Caco-2 (cell line): ENCODE measurements at places on chromosomes 1 and 21.

DNA sequence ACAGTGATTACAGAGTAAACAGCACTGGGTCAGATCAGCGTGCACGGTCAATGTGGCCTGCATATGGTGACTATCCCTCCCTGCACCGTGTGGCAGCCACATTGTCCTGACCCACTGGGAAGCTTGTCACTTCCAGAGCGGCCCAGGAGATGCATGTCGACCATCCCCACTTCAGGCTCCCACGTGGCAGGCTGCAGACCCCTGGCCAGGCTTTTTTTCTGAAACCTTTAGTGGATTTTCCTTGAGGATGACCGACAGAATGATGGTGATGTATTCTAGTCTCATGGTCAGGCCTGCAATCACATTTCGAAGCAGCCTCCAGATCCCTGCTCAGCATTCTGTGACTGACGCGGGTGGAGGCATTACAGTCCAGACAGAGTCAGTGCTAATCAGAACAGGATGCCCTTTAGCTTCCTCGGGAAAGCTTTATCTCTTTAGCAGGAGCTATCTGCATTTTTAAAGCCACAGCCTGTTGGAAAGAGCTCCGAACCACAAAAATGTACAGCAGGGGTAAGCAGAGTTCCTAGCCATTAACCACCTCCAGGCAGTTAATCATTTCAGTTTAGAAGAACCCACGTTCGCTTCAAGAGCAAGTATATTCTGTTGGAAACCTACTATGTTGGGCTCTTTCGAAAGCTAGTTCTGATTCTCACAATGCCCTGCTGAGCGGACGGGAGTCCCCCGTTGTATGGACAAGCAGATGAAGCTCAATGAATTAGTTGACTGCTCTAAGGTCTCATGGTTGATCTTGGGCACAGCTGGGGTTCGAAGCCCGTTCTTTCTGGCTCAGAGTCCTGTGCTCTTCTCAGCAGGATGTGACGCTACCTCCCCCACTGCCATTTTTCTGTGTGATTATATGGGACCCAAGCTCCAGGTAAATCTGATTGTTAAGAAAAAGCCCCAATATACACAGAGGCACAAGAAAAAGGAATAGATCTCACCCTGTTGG is 56.5 kb downstream of the IRF2BP2 start:
- no peak for DNase-seq

- no peak for DNase-seq
These were observed 16.1 kb downstream of the COL6A1 start for GRCh38 chr21:45997495-45998275.

- DNase-seq, result no peak
These were observed 279.6 kb downstream of the TM2D1 start for GRCh38 chr1:61445269-61445825.

DNA sequence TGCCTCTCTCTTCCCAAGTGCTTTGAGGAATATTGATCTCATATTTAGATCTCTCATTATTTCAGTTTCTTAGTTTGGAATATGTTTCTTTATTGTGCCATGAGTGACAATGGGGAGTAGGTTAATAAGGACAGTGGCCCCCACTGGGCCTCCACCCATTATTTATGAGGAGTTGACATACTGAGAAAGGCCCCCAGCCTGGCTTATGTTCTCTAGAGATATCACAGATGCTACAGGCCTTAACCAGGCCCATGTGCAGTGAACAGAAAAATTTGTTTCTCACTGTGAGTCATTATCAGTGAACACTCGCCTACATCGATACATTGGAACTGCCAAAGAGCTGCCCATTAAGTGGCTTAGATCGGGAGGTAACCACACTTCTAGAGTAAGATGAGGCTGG is 35.7 kb upstream of the SYT6 start:
- no peak for DNase-seq

GRCh38 chr1:247332215-247332622 is 552 bp upstream of the ZNF496 start:
- DNase-seq, result peak; percentile 59

DNA sequence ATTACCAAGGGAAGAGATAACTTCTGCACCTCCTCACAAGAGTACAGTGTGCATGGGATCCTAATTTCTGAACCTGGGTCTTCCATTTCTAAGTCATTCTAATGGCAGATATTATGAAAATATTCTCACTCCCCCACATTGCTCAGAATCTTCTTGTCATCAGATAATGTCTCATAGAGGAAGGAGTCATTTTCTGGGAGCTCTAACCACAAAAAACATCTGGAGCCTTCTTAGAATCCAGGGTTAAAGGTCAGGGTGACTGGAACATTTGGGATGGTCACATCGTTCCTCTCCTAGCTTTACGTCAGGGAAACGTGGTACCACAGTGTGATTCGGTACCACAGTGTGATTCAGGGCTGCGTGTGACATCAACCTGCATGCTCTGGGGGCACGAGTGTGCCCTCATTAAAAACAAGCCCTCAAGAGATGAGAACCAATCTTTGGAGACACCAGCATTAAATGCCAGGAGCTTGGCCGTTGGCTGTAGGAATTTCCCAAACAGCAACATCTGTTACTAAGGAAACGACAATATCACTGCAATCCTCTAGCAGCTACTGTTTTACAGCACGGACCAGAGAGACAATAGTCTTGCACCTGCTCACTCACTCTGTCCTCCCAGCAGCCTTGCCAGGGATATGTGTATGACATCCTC is 179.1 kb downstream of the PSMG1 start:
- no peak for DNase-seq

DNA sequence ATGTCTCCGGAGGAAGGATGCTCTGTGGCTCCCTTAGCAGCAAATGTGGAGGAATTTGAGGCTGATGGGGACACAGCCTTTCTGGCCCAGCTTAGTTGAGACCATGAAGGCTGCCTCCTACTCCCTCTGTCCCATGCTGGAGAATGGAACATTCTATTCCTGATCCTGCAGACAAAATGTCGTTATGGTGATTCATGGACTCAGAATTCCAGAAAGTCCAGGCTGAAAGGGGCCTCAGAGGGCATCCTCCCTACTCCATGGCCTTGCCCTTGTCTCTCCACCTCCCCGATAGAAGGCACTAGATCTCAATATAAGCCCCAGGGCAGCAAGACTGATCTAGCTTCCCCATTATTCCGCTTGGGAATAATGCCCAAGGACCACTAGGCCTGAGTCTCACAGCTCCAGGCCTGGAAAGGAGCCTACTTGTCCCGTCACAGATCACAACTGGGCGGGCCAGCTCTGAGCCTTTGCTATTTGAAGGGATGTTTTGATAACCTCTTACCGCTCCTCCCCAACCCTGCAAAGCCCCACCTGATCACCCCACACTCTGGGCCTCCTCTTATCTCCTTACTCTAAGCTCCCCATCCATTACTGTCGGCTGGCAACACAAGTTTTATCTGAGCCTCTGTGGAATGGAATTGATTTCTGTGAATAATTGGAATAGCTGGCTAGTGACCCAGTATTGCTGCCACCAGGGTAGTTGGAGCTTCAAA is 52.8 kb upstream of the TRABD2B start:
- peak; percentile 79 for DNase-seq

- DNase-seq, result no peak
These were observed 32.1 kb upstream of the TP53BP2 start for GRCh38 chr1:223877804-223878203.

- DNase-seq, result no peak
These were observed 66.6 kb upstream of the HAO2 start for GRCh38 chr1:119302011-119302410.

GRCh38 chr1:116234429-116234828 is 123.2 kb downstream of the MAB21L3 start:
- no peak for DNase-seq

DNA sequence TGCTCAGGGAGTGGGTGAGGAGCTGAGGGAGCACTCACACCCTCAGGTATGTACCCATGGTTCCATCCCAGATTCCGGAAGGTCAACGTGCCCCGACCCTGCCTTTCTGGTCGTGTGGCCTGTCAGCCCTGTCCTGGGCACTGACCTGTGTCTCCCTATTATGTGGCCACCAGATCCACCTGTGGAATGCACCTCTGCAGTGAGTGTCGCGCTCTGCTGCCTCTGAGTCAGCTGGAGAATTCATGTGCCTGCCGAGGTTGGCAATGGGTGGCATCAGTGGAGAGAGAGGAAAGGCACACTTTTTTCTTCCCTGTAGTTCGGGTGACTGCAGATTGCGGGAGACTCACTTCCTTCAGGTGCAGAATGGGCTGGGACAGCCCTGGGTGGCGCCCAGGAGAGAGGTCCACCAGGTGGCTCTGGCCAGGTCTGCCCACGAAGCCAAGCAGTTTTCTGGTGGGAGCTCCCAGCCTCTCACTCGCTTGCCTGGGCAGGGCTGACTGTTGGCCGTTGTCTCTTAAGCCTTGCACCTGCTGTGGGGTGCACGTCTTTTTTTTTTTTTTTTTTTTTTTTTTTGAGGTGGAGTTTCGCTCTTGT is 176.1 kb upstream of the TMEM51 start:
- no peak for DNase-seq

DNA sequence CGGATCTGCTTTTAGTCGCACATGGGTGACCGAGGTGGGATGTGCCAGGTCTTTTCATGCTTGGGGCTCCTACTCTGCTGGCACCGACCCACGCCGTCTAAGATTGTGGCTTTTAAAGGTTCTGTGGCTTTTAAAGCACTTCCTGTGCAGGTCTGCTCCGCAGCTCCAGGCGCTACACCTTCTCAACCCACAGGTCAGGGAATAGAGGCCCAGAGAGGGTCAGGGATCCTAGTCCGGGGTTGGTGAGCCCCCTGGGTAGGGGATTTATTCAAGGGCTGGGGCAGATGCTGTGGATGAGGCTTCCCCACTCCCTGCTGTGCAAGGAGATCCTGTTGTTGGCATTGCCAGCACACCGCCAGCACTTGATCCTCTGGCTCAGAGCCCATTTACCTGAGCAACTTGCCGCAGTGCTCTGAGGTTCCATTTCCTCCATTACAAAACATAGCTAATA is 212.8 kb upstream of the RAB4A start:
- DNase-seq, result no peak

DNA sequence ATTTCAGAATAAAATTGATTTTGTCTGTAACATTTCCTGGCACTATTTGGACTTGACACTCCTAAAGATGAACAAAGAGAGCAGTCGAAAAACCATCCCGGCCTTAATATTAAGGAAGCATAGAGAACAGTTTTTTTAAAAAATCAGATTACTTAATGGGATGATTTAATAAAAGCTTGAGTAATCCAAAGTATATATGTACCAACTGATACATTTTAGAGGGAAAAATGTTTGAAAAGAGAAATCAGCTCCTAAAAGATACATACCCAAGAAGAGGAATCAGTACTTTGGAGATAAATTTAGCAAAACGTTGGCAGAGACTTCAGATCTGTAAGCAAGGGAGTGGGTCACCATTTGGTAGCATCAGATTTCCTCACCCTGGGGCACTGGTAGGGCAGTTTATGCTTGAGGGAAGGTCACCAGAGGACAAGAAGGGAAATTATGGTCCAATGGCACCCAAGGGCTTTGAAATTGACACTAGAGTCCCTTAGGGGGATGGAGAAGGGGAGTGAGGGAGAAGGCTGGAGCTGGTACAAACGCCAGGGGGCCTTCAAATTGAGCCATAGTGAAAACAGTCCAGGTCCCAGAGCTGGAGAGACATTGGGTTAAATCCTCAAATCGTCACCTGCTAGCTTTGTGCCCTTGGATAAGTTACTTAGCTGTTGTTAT is 5.9 kb downstream of the SLAMF7 start:
- no peak for DNase-seq

- no peak for DNase-seq
These were observed 162.0 kb upstream of the C21orf91 start for GRCh38 chr21:17981060-17981740.

DNA sequence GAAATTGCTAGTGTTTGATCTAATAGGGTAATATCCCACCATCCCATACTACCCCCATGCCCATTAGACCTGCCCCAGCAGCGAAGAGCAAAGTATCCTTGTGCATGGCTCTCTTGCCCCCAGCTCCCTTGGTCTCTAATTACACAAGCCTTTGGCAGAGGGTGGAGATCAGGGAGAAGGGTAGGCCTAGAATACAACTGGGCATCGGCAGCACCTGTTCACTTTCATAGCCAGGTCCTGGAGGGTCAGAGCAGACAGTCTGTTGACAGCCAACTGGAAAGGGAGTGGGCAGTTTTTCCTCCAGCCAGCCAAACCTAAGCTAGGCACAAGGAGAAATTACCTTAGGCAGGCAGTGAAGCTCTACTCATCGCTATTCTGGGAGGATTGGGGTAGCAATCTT is 2.7 kb upstream of the PIGC start:
- DNase-seq, result no peak

DNA sequence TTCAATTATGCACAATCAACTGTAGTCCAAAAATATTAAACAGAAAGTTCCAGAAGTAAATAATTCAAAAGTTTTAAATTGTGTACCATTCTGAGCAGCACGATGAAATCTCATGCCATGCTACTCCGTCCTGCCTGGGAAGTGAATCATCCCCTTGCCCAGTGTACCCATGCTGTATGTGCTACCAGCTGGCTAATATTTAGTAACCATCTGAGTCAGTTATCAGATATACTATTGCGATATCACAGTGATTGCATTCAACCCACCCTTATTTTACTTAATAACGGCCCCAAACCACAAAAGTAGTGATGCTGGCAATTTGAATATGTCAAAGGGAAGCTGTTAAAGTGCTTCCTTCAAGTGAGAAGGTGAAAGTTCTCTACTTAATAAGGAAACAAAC is 56.2 kb downstream of the EVI5 start:
- no peak for DNase-seq

DNA sequence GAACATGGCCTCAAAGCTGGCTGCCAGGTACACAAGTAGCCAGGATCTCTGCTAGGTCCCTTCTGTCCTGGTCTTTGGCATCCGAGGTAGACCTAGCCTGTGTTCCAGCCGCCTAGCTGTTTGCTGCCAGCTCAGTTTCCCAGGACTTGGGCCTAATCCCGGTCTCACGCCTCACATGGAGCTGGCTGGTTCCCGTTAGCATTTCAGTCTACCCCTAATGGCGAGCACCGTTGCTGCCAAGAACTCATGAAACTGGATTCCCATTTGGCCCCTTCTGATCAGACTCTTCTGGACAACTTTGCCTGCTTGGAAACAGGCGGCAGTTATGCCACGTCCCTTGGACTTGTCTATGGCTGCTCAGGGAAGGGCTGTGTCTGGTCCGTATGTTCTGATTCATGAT is 26.2 kb upstream of the HHAT start:
- DNase-seq, result no peak

DNA sequence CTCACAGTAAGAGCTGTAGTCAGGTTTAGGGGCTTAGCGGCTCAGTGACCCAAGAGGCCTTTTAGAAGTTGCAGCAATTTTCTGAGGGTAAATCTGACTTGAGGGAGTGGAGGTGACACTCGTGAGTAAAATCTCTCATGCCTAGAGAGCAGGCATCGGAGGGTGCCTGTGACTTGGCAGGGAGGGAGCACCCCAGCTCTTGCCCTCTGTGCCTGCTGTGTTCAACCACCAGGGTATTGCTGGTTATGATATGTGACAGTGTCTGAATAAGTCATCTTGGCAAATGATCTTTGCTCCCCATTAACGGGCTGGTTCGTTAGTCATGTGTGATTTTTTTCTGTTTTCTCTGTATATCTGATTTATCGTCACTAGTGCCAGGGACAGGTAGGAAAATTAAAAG is 5.9 kb downstream of the MAN1C1 start:
- DNase-seq, result no peak

GRCh38 chr1:26368006-26368405 is 4.5 kb downstream of the ZNF683 start:
- DNase-seq, result no peak
